ENCODE measurements at places on chromosomes 2 and 18.

- DNase-seq = no peak
These were observed 9.9 kb upstream of the RAPGEF4 start for GRCh38 chr2:172725746-172726145.

GRCh38 chr2:74836675-74837401 is 2.9 kb downstream of the HK2 start:
- no peak for DNase-seq

DNA sequence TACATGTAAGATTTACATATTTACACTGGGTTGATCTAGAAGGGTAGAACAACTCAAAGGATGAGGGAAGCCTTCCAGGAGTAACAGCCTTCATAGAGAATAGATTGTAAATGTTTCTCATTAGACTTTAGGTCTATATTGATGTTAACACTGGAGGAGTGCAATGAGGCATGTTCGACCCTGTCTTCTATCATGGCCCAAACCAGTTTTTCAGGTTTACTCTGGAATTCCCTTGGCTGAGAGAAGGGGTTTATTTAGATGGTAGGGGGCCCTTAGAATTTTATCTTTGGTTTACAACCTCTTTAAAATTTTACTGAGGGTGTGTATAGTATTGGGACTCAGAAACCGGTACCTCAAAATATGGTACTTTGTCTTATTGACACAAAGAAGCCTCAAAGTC is 634.9 kb upstream of the PIK3C3 start:
- no peak for DNase-seq

- DNase-seq = no peak
These were observed 8.8 kb upstream of the IFIH1 start for GRCh38 chr2:162327134-162327769.

DNA sequence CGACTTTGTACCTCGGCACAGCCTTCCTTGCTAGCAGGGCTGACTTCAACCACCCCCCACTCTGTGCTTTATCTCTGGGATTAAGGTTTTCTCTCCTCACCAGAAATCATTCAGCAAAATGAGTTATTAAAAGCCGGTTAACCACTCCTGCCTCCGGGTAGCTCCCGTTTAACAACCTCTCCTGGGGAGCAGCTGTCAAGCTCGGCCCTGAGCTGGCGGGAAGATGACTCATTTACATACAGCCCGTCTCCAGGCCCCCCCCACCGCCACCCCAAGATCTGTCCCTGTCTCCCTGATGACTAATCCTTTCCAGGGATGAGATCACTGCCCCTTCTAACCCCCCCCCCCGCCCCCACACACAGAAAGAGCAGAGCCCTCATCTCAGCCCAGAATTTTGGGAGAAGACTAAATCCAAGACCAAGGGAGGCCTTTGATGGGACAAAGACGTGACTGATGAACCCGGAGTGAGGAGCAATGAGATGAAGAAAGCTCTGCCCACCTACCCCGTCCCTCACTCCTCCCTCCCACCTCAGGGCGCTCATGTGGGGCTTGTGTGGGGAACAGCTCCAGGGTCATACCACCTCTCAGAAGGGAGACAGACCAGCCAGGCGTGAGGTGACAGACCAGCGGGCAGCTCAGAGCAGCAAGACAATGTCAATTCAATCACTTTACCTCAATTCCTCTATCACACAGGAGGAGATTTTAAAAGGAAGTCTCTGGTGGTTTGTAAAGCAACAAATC is 131.4 kb downstream of the MSH2 start:
- no peak for DNase-seq

- no peak for DNase-seq
These were observed 182.2 kb downstream of the BCL11A start for GRCh38 chr2:60371219-60371618.

DNA sequence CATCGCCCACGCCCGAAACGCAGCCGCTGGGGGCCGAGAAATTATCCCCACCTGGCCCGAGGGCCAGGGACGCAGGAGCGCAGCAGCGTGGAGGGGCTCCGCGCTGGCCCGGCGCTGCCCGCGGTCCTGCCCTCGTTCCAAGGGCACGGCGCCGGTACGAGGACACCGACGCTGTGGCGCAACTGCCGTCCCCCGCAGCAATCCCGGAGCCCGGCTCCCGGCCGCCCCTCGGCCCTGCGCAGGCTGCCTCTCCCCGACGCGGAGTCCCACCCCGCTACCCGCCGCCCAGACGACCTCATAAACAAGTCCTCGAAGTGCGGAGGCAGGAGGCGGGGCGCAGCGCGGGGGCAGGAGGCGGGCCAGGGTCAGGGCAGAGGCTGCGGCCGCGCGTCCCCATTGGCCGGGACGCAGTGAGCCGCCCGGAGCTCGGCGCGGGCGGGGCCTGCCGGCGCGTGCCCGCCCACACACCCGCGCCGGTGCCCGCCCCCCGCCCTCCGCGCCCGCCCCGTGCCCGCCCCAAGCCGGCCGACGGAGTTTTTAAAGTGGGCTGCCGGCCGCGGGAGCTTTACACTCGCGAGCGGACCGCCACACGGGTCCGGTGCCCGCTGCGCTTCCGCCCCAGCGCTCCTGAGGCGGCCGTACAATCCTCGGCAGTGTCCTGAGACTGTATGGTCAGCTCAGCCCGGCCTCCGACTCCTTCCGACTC is at the start of gene EPAS1:
Gene EPAS1, plus strand, starts transcription at position 568 of the 706 bp plus-strand sequence. CDS start 505 bp downstream, outside the sequence.
- DNase-seq = peak; percentile 66

GRCh38 chr2:239363946-239364637 is 36.7 kb downstream of the HDAC4 start:
- no peak for DNase-seq

GRCh38 chr2:54437588-54437987 is 18.5 kb upstream of the SPTBN1 start:
- DNase-seq = no peak

GRCh38 chr2:235406430-235406829 is 87.4 kb upstream of the AGAP1 start:
- DNase-seq = no peak

- DNase-seq = no peak
These were observed 42.6 kb downstream of the MAPK4 start for GRCh38 chr18:50602466-50602865.

GRCh38 chr2:218214116-218214515 is 2.9 kb upstream of the ARPC2 start:
- DNase-seq = no peak

All from neural crest cell (in vitro differentiated cells).